ENCODE measurements at places on chromosomes 16 and 17.

- DNase-seq: no peak
Observed at GRCh38 chr17:66923886-66924285, 40.6 kb upstream of the CACNG4 start.

GRCh38 chr17:73394512-73395450, 83.0 kb upstream of the CDC42EP4 start:
- DNase-seq: no peak

- DNase-seq: no peak
Observed at GRCh38 chr16:68491576-68491950, 43.3 kb upstream of the SMPD3 start.

DNA sequence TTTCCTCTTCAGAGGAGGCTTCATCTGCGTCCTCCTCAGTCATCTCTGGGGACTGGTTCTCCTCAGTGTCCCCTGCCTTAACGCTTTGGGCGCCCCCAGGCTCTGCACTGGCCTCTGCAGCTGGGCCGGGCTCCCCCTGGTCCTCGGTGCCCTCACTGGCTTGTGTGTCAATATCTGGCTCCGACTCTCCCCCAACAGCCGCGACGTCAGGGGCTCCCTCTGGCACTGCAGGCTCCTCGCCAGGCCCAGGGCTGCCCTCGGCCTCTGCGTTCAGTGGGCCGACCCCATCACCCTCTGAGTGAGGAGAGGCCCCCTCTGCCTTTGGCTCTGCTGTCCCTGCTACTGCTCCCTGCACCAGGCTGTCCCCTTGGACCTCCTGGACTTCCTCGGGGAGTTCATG, 34.7 kb downstream of the SRL start:
- DNase-seq: no peak

GRCh38 chr16:57619133-57619605, 9.3 kb upstream of the ADGRG1 start:
- DNase-seq: no peak

DNA sequence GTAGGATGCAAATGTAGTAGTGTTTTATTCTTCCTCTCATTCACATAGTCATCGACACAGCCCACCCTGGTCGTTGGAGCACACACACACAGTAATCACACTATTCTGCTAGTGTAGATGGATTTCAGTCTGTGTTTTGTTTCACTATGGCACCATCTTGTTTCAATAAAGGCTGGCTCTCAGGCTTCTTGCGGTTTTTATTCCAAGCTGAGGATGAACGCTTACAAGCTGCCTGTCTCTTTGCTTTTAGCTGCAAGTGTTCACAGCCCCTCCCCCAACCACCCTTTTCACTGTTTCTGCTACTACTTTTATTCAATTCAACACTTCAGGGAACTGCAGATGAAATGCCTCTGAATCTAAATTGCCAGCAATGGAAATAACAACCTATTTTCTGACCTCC, 140.9 kb upstream of the PMFBP1 start:
- DNase-seq: no peak

Measured in NCI-H748 treated with DMSO at 0.1 percent for 48 hours (cell line).